ENCODE measurements at places on chromosomes 6 and 20.

DNA sequence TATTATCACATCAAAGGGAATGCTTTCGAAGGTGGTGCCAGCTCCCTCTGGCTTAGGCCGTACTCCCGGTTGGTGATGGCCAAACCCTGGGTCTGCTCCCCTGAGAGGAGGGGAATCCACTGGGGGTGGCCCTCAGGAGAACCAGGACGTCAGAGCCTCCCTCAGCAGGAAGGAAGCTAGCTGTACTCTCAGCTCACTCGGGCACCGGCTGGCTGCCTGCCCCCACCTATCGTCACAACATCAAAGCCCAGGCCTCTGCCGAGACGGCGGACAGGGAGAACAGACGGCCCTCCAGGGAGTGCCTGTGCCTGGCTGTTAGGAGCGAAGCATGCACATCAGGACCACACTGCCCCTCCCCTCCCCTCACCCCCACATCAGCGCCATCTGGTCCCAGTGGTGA lies 9.2 kb upstream of the PGC start:
- no peak for DNase-seq

DNA sequence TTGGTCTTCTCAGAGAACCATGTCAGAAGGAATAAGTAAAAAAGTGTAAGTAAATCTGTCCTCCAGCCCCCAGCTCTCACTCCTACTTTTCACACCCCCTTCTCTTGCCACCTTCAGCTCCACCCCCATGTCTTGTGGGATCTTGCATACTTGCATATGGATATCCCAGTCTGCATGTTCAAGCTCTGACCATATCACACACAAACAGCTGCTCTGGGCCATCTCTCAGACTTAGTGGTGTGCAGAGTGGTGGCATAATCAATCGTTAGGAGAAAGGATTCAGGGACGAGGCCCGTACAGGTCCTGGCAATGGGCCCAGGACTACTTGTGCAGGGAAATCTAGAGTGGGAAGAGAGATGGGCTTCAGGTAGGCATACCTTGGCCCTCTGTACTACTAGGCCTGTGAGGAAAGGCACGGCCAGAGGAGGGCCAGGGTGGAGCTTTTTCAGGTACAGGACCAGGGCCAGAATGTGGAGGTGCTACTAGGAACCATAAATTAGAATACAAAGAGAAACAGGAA lies 112.0 kb upstream of the SGK1 start:
- no peak for DNase-seq

- no peak for DNase-seq
Observed at GRCh38 chr6:84508334-84508733, 256.1 kb downstream of the TBX18 start.

- no peak for DNase-seq
Observed at GRCh38 chr20:54166987-54167662, 6.7 kb downstream of the CYP24A1 start.

- no peak for DNase-seq
Observed at GRCh38 chr20:46351357-46352058, 43.2 kb upstream of the CDH22 start.

GRCh38 chr6:168219804-168220203 lies 99.8 kb downstream of the DACT2 start:
- no peak for DNase-seq

- DNase-seq, result no peak
Observed at GRCh38 chr6:37205175-37205996, 35.4 kb downstream of the PIM1 start.

DNA sequence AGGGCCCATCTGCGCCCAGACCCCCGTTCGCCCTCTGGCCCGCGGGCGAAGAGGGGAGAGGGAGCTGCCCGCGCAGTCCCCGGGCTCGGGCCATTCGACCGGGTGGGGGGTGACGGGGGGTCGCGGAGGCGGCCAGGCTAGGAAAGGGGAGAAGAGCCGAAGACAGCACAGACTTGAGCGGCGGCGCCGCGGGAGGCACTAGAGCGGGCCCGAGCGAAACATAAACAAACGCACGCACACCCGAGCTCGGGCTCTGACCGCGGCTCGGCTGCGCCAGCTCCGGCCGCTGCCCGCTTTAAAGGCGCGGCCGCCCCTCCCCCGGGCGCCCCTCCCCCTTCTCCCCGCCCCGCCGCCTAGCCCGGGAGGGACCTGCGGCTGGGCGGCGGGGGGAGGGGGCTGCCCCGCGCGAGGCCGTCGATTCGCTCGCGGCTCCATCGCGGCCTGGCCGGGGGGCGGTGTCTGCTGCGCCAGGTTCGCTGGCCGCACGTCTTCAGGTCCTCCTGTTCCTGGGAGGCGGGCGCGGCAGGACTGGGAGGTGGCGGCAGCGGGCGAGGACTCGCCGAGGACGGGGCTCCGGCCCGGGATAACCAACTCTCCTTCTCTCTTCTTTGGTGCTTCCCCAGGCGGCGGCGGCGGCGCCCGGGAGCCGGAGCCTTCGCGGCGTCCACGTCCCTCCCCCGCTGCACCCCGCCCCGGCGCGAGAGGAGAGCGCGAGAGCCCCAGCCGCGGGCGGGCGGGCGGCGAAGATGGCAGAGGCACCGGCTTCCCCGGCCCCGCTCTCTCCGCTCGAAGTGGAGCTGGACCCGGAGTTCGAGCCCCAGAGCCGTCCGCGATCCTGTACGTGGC lies at the start of gene FOXO3:
TSS of gene FOXO3 (plus strand) at position 455 of the 846 bp plus-strand sequence. CDS start at position 747, 292 bp downstream.
- DNase-seq, result peak; percentile 92

GRCh38 chr6:31579119-31579505 lies 3.1 kb downstream of the LTB start:
- DNase-seq, result no peak

DNA sequence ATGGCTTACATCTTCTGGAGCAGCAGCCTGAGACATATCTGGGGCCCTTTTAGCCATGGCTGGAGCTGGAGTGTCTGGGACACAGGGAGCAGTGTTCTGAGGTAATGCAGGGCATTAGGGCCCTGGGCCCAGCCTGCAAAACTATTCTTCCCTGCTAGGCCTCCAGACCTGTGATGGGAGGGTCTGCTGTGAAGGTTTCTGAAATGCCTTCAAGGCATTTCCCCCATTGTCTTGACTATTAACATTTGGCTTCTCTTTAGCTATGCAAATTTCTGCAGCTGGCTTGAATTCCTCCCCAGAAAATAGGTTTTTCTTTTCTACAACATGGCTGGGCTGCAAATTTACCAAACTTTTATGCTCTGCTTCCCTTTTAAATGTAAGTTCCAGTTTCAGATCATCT lies 61.5 kb downstream of the EDN1 start:
- DNase-seq, result no peak

GRCh38 chr20:6075428-6076219 lies 21.8 kb upstream of the LRRN4 start:
- no peak for DNase-seq

- DNase-seq, result no peak
Observed at GRCh38 chr20:46683011-46683667, 6.1 kb downstream of the TP53RK start.

DNA sequence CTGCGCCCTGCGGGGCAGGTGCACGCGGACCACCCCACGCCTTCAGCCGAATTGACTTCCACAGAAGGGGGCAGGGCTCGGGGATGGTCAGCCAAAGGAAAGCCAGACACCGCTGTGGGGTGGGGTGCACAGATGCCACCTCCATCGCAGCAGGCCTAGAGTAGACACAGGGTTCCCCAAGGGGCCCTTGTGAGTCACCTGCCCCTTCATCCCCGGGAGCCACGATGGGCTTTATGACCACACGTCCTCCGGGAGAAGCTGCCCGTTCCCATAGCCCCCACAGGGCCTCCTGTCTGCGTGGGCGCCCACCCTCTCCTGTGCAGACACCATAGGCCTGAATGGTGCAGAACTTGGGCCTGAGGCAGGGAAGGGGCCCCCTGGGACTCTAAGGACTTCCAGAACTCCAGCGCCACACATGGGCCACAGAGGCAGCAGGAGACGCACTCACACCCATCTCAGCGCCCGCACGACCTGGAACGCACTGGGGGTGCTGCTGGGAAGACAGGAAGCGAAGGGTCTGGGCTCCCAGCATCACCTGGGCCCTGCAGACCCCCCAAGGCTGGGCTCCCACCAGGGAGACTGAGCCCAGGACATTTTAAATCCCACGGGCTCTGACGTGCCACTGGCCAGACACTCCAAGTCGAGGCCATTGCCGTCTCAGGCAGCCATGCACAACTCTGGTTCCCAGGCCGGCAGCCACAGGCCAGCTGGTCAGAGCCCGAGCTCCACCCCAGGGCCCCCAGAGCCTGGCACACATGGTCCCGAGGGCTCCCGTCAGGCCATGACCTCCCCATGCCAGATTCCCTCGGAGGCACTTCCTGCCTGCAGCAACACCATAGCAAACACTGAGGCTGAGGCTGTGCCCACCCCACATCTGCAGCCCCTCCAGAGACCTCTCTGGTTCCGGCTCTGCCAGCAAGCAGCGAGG lies 134.2 kb downstream of the DLL1 start:
- DNase-seq, result no peak

DNA sequence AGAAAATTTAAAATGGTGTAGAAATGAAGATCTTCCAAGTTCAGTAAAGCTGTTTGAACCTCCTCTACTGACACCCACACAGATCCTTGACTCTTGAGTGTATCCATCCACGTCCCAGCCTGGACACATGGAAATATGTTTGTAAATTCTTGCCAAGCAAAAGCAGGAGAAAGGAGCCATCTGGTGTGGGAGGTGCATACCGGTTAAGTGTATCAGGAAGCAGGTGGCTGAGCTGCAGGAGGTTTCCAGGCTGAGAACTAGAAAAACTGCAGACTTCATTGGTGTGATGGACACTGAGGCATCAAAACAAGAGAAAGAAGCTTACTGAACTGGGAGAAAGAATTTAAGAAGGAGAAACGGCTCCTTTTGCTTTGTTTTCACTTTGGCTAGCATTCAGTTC lies 229.9 kb upstream of the GRIK2 start:
- no peak for DNase-seq

GRCh38 chr20:58294497-58295455 lies 14.7 kb upstream of the RAB22A start:
- DNase-seq, result no peak

GRCh38 chr6:91081452-91082067 lies 494.7 kb upstream of the MAP3K7 start:
- peak; percentile 4 for DNase-seq

GRCh38 chr6:136161950-136162349 lies 88.2 kb downstream of the MTFR2 start:
- DNase-seq, result peak; percentile 4

DNA sequence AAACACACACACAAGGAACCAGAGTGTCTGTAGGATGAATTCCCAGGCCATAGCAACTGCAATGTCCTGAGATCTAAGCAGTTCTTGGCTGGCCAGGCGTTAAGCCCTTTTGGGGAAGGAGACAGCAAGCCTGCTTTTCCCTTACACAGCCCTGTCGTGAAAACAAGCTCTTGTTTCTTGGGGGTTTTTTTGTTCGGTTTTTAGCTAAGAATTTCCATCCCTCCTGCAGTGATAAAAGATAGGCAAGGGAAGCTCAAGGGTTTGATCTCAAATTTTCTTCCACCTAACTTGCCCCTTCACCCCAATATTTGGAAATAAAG lies 1.5 kb downstream of the TNFRSF21 start:
- DNase-seq, result no peak

GRCh38 chr6:82741325-82741995 lies 324.2 kb downstream of the UBE3D start:
- DNase-seq, result no peak

DNA sequence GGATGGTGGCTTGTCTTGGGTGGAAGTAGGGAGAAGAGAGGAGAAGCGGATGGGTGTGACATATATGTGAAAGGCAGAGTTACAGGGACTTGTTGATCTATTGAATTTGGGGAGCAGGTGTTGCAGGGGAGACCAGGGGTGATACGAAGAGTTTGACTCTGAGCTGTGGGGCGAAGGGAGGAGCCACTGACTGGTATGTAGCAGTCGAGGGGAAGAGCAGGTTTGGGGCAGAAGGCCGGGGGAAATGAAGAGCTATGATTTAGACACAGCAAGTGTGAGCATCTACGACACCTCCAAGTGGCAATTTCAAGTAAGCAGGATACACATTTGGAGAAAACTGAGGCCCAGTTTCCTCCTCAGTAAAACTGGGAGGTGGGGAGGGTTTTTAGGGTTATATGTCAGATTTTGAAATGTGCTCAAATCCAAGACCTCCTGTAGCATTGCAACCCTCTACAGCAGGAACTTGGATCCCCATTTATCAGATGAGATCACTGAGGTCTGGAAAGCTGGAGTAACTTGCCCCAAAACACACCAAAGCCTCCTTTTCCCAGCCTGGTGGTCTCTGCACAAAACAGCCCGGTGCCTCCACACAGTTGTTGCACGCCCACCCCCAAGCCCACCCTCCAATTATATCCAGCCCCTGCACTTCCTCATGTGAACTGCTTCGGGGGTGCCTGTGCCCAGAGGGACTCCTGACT lies 137.8 kb downstream of the PREX1 start:
- no peak for DNase-seq

DNA sequence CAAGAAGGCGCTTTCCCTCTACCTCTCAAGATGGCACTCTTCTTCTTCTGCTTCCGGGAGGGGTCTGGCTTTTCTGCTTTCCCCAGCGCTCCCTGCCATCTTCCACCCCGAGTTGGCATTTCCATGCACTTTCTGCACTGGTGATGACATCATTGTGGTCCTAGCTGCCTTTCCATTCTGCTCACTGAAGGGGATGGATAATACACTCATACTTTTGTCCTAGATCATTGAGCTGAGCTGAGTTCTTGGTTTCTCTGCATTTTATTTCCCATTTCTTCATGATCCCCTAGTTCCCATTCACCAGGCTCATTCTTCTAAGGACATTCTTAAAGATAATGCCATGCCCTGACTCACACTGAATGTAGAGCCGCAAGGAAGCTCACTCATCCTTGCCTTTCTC lies 96.7 kb downstream of the EDN1 start:
- DNase-seq, result no peak

GRCh38 chr6:37319156-37319555 lies 34.6 kb upstream of the RNF8 start:
- DNase-seq, result no peak
